ENCODE measurements at places on chromosomes 7 and 10. TPM values are rescaled to one million over a fixed set of nuclear protein-coding genes. Genes with fewer than 3 reads are reported as not detected.

- DNase-seq, result no peak
These were observed 399.5 kb upstream of the FOXK1 start for GRCh38 chr7:4282434-4283223.

DNA sequence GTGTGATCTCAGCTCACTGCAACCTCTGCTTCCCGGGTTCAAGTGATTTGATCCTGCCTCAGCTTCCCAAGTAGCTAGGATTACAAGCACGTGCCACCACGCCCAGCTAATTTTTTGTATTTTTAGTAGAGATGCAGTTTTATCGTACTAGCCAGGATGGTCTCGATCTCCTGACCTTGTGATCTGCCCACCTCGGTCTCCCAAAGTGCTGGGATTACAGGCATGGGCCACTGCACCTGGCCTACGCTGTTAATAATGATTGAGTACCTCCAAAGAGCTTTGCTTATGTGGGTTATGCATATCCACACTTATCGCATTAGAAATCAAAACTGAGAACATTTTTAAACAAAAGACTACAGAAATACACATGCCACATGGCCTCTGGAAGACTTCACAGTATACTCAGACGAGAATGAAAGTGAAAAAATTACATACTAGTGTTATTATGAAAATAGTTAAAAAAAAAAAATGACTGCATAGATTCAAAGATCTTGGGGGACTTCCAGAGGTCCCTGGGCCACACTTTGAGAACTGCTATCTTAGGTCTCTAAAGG is 25.4 kb downstream of the RPP38 start:
- no peak for DNase-seq

DNA sequence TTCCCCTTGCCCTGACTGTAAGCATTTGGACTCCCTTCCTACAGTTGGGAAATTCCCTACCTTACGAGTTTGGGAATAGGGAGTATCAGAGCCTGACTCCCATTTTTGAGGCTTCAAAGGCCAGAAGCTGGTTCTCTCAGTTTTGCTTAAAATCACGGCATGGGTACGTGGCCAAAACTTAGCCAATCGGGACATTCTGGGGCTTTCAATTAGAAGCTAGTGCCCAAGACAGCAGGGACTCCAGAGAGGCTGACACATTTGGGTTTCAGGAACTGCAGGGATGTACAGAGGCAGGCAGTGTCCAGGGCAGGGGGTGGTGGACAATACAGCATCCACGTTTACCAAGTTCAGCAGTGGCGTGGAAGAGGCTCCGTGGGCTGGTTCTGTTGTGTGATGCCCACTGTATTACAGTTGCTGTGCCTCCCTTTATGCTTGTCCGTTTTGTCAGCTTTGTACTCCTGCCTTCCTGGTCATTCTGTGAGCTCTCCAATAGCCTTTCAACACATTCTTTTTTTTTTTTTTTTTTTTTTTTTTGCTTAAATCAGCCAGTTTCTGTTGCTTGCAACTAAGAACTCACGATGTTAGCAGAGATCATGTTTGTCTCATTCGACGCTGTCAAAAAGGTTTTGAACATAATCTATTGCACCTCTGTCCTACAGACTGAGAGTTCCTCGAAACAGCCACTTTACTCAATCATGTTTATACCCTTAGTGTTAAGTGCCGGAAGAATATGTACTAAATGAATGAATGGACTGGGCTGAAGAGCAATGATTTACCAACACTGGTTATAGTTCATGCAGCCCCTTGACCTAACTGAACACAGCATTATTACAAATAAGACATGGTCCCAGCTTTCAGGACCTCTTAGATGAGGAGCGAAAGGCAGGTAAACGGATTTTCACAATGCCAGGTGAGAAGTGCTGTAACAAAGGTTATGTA is 1.1 kb downstream of the GGCT start:
- DNase-seq, result no peak

SEMA3E gene
- 0.81 TPM for total RNA-seq

HABP2 gene
- not detected for total RNA-seq

OR2A42 gene
- 0.50 TPM for total RNA-seq

VSTM2A gene
- total RNA-seq, result not detected

MAT1A gene
- total RNA-seq, result 0.09 TPM

ICA1 gene
- 6.8 TPM for total RNA-seq
